Islet precursor cell (in vitro differentiated cells): ENCODE measurements at places on chromosomes 1 and 21.
A peak's percentile ranks its signal among the peaks of the same experiment; 100 is the strongest.

GRCh38 chr1:64031236-64031635 is 172.2 kb upstream of the UBE2U start:
- no peak for DNase-seq

GRCh38 chr1:192522673-192523072 is 52.9 kb upstream of the RGS1 start:
- DNase-seq: no peak

DNA sequence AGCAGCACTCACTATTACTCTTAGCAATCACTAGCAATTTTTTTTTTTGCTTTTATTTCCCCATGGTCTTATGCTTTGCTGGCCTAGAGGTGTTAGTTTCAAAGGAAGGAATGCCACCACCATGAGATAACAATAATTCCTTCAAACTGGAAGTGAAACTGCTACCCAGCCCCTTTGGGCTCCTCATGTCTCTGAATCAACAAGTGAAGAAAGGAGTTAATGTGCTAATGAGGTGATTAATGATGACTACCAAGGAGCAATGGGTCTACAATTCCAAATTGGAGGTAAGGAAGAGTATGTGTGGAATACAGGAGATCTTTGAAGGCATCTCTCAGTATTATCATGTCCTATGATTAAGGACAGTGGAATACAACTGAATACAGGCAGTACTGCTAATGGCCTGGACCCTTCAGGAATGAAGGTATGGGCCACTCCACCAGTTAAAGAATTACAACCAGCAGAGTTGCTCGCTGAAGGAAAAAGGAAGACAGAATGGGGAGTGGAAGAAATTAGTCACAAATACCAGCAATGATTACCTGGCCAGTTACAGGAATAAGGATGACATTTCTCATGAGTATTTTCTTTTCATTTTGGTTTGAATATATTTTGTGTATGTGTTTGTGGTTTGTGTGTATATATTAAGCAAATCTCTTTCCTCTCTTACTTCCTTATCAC is 652.9 kb downstream of the ADGRL2 start:
- no peak for DNase-seq

DNA sequence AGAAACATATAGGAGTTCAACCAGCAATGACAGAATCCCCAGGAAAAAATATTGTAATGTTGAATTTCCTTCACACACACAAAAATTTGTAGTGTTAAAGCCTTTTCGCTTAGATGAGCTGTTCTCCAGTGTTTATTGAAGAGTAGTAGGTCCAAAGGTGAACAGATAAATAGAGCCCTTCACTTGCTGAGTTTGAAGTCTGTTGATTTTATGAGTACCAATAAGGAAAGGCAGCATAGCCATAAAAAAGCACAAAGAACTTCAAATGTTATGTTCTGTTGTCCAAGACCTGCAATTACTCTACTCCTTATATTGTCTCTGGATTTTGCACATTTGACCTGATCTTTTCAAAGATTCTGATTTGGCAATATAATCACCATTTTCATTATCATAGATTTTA is 362.7 kb upstream of the B3GALT2 start:
- DNase-seq: no peak

DNA sequence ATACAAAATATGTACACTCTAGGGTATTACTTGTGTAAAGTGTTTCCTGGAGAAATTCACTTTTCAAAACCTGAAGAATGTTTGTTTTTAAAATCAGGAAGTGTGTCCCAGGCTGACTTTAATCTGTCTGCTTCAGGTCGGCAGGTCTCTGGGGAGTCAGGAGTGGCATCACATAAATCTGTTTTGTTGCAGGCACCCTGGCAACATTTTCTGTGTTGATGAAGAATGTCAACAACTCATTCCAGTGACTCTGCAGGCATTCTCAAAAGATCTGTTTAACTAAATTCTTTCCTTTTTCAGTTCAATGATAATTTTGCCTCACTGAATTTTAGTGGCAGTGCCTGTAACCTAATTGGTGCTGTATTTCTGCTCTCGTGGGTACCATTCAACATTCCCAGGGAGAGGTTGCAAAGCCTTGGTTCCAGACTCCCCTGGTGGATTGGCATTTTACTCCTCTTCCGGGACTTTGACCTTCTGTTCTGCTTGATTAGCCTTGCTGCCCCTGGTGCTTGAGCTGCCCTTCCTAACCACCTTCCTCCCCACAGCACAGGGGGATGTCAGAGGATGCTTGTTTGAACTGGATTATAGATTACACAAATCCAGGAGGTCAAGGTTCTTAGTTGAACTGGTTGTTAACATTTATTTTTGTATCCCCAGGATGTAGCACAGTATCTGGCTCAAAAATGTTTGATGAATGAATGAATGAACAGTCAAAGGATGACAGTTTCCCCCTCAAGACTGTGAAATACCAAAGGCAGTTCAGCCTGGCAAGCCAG is 55.4 kb upstream of the LPGAT1 start:
- DNase-seq: no peak

GRCh38 chr1:25740071-25740470 is 59.9 kb upstream of the SELENON start:
- DNase-seq: no peak

DNA sequence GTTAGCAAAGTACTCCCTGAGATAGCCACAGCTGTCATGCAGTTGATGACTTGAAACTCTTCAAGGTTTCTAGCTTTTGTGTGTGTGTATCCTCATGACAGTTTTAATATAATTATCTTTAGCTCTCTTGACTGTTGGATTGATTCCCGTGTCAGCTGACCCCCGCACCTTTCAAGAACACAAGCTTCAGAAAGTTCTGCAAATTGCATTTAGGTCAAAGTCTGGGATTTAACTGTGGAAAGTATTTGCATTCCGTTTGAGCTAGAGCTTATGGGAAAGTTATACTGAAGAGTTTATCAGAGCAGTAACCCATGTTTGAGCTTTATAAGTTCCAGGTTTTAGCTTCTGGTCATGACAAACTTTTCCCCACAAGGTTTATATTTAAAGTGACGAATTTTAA is 380.1 kb upstream of the CHRM3 start:
- no peak for DNase-seq

DNA sequence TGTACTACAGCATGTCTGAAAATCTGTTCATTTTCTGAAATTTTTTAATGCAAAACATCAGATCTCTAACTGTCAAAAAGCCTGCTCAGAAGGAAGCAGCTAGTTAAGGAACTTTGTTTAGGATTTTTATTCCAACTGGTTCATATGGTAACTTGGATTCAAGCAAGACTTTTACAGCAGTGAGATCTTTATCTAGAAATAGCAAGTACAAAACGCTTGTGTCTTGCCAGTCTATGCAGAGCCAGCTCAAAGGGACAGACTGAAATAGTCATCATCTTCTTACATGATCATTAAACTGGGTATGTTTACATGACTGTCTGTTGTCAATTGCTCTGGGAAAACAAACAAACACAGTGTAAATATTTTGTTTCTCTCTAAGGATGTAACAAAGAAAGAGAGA is 37.6 kb downstream of the DDAH1 start:
- no peak for DNase-seq

DNA sequence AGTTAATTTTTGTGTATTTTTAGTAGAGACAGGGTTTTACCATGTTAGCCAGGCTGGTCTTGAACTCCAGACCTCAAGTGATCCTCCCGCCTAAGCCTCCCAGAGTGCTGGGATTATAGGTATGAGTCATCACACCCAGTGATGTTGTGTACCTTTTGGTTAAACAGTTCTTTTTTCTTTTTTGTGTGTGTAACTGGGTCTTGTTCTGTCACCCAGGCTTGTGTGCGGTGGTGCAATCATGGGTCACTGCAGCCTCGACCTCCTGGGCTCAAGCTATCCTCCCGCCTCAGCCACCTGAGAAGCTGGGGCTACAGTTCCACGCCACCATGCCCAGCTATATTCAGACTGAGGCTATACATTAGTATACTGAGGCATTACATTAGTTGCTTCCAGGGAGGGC is 37.8 kb downstream of the GABPB2 start:
- DNase-seq: no peak

DNA sequence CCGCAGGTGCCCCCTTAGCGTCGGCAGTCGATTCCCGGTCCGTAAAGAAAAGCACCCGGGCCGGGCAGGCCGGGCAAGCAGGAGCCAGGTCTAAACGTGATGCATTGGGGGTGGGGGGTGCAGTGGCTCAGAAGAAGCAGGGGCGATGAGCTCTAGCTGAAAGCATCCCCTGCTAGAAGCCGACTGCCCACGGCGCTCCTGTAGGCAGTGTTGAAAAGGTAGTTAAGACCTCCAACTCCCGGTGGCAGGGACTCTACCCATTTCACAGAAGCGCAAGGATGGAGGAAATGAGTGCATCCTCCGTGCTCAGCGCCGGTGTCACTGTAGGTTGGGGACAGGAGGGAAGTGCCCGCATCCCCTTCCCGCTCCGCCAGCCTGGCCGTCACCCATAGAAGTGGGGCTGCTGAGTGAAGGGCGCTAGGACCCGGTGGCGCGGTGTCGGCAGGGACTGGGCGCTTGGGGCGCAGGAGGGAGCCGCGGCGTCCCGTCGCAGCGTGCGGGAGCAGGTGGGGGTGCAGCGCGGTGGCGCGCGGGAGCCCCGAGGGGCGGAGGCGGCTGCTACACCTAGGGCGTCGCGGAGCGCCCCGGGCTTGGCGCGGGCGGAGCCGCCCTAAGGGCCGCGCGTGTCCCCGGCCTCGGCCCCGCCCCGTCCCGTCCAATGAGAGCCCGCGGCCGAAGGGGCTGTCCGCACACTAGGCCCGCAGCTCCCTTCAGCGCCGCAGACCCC is at the start of gene WNT2B:
Gene WNT2B, plus strand, starts transcription at position 688 of the 727 bp plus-strand sequence. CDS start 298 bp downstream, outside the sequence.
- no peak for DNase-seq

DNA sequence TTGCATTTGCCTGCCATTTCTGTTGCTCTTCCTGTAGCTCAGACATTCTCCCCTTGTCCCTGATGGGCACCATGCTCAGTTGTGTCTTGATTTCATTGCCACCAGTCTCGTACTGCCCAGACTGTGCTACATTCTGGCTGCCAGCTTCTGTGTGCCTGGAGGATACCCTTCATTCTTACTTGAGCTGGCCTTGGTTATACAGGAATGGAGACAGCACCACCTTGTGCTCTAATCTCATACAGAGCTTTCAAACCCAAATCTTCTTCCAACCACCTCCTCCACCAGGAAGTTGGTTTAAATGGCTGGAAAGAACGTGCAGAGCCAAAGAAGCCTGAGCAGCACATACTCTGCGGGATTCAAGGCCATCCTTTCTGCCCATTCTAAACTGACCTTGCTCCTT is 165.3 kb downstream of the SLC35F3 start:
- DNase-seq: no peak

DNA sequence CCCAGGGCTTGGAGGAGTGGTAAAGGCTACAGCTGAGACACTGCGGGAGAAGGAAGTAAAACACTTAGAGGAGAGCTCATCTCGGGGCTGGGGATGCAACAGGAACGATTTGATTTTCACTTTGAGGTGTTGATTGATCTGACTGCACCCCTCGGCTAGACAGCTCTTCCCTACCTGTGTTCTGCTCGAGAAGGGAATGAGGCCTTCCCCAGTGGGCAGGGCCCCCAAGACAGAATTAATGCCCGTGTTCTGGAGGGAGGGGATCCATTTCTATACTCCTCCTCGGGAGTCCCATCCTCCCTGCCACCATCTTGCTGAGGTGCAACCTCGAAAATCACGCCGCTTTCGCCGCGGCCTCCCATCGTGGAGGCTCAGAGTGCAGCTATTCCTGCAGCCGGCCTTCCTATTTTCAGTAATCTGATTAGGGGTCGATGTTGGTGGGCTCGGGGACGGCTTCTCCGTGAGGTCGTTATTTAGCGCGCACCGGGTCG is 2.4 kb downstream of the ATP2B4 start:
- no peak for DNase-seq

GRCh38 chr1:17874231-17874630 is 119.1 kb downstream of the ACTL8 start:
- no peak for DNase-seq

DNA sequence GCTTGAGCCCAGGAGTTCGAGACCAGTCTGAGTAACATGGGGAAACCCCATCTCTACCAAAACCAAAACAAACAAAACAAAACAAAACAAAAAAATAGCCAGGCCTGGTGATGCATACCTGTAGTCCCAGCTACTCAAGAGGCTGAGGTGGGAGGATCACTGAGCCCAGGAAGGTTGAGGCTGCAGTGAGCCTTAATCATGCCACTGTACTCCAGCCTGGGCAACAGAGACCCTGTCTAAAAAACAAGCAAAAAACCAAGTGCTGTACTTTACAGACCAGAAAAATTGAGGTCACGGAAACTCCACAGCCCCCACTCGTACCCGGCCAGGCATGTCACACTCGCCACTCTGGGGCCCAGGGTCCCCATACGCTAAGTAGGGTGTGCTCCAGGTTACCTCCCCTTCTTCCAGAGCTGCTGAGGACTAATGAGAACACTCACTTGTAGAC is 22.9 kb downstream of the ATP2B4 start:
- DNase-seq: no peak

GRCh38 chr1:76115171-76115570 is 40.6 kb downstream of the ST6GALNAC3 start:
- no peak for DNase-seq

DNA sequence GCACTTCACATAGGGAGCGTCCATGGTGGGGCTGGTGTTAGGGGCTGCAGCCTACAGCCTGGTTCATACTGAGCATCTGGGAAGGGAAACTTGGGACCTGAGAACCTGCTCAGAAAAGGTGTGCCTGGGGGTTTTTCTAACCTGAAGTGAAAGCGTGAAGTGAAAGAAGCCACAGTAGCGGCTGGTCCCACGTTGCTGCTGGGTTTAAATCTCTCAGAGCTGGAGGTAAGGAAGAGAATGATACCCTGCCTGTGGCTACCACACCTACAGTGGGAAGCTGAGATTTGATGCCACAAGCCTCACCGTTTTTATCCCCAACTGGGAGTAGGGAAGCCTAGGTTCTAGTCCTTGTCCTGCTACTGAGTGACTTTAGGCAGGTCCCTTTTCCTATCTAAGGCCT is 21.0 kb upstream of the FUCA1 start:
- DNase-seq: no peak

DNA sequence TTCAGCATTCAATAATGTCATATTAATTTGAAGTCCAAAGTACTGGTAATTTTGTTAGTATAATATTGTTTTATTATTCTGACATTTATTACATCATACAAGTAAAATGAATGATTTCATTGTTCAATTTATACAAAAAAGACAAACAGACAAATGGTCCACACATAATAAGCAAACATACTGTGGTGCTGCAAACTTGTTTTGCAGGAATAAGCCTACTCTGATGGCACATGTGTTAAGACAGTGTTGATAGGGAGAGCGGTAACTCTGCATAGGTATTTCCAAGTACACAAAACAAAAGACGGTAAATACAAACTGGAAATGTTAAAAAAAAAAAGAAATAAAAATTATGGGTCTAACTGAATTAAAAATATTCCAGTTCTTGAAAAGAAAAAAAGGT is 59.7 kb upstream of the DPYD start:
- no peak for DNase-seq

DNA sequence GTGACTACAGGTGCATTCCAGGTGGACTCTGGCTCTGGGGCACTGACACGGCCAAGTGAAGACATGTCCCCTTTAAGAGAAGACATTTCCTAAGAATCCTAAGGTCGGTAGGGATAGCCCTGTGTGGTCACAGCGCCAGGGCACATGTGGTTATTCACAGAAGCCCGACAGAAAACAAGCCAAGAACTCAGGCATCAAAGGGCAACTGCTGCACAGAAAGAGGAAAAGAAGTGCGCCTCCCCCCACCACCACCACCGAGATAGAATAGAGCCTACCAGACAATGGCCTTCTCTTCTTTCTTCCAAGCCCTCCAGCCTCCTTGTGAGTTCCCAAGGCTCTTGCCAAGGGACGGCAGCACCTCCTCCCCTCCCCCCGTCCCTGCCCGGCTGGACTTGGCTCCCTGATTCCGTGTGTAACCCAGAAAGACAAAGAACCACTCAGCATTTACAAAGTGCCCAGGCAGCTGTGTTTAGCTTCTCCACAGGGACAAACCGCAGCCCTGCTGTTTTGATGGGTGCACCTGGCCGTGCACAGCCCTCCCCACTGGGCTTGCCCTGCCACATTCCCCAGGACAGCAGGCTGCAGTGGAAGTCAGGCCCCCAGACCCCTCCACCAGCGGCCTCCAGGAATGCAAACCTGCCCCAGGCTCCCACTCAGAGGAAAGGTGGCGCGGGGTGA is 30.2 kb downstream of the TMPRSS2 start:
- DNase-seq: peak; percentile 88
